ENCODE measurements at places on chromosomes 4 and X. TPM values are rescaled to one million over a fixed set of nuclear protein-coding genes. Genes with fewer than 3 reads are reported as not detected.

Gene CCDC110
- total RNA-seq: not detected

Gene ZFYVE28
- total RNA-seq: 5.1 TPM

Gene AKAP14
- total RNA-seq: not detected

Gene CSAG1
- not detected for total RNA-seq

Gene ARMCX1
- total RNA-seq: 0.20 TPM

Gene CXCL5
- total RNA-seq: not detected

- H3K27me3 ChIP-seq: no peaks in the 10 kb centered on the region
- H3K4me3 ChIP-seq: no peak overlapping the region
- H3K4me1 ChIP-seq: peaks cover 20% of the 10 kb centered on the region
- H3K36me3 ChIP-seq: peaks cover 9% of the 10 kb centered on the region
- H3K27ac ChIP-seq: no peak overlapping the region
Observed at GRCh38 chrX:123876844-123877243, 17.0 kb downstream of the XIAP start.

DNA sequence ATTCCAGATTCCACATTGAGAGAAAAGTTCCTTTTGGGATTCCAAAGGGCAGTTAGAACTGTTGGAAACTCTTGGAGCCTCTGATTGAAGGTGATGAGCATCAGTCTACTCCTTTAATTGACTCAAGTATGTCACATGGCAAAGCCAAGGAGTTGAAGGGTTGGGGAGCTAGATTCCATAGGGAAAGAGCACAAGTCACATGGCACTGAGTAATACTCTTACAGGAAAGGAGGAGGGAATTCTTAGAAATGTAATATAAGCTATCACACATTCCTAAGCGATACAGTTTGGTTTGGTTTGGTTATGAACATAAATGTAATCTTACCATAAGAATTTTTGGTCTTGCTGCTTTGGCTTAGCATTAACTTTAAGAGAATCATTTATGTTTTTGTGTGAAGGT is 15.7 kb downstream of the SPCS3 start:
- H3K36me3 ChIP-seq: peaks cover 19% of the 10 kb centered on the region
- no peak overlapping the region for H3K27ac ChIP-seq
- no peaks in the 10 kb centered on the region for H3K27me3 ChIP-seq
- H3K4me3 ChIP-seq: no peak overlapping the region
- H3K4me1 ChIP-seq: peaks cover 9% of the 10 kb centered on the region

GRCh38 chrX:109840585-109840984 is 107.5 kb upstream of the ACSL4 start:
- H3K27me3 ChIP-seq: no peaks in the 10 kb centered on the region
- peaks cover 5% of the 10 kb centered on the region for H3K4me1 ChIP-seq
- H3K36me3 ChIP-seq: no peaks in the 10 kb centered on the region
- no peak overlapping the region for H3K27ac ChIP-seq
- no peak overlapping the region for H3K4me3 ChIP-seq
- DNase-seq: no peak

- H3K27me3 ChIP-seq: peaks cover 4% of the 10 kb centered on the region
- H3K4me1 ChIP-seq: no peaks in the 10 kb centered on the region
- no peak overlapping the region for H3K4me3 ChIP-seq
- DNase-seq: no peak
Observed at GRCh38 chr4:15253349-15253748, 174.5 kb upstream of the C1QTNF7 start.

DNA sequence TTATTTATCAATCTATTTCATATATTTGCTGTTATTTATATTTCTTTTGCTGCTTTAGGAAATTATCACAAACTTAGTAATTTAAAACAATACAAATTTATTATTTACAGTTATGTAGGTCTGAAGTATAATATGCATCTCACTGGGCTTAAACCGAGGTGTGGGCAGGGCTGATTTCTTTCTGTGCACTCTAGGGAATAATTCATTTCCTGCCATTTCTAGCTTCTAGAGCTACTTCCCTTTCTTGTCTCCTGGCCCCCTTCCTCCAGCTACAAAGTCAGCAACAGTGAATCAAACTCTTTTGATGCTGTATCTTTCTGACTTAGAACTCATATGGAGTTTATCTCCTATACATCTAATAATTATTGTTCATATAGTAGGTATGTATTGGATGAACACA is 303.5 kb upstream of the ARSJ start:
- H3K36me3 ChIP-seq: no peaks in the 10 kb centered on the region
- H3K4me3 ChIP-seq: no peak overlapping the region
- no peak overlapping the region for H3K27ac ChIP-seq

DNA sequence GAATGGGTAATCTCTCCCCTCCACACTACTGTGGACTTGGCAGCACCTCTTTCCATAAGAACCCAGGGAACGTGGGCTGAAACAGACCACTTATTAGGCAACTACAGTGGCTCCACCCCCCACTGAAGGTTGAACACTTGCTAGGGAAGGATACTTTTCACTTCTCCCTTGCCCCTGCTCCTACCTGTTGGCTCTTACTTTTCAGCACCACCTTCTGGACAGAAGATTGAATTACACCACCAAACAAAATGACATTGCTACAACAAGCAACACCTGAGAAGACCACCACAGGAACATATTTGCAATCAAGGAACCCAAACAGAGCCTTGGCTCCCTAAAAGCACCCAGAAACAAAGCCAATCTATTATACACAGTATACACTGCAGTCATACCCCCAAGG is 132.1 kb upstream of the CXCL13 start:
- H3K36me3 ChIP-seq: no peaks in the 10 kb centered on the region
- no peak overlapping the region for H3K4me3 ChIP-seq
- no peak overlapping the region for H3K27ac ChIP-seq

GRCh38 chr4:158750379-158750778 is 18.4 kb upstream of the FNIP2 start:
- no peaks in the 10 kb centered on the region for H3K36me3 ChIP-seq
- H3K27me3 ChIP-seq: peaks cover 13% of the 10 kb centered on the region
- no peak overlapping the region for H3K4me3 ChIP-seq
- no peaks in the 10 kb centered on the region for H3K4me1 ChIP-seq

DNA sequence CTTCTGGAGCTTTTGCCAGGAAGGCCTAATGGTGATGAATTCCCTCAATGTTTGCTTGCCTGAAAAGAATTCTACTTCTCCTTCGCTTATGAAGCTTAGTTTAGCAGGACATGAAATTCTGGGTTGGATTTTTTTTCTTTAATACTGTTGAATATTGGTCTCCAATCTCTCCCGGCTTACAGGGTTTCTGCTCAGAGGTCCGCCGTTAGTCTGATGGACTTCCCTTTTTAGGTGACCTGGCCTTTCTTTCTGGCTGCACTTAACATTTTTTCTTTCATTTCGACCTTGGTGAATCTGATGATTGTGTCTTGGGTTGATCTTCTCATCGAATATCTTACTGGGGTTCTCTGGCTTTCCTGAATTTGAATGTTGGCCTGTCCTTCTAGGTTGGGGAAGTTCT is 17.2 kb upstream of the TMPRSS11A start:
- no peak for DNase-seq
- H3K4me1 ChIP-seq: no peaks in the 10 kb centered on the region
- H3K27ac ChIP-seq: no peak overlapping the region
- H3K36me3 ChIP-seq: no peaks in the 10 kb centered on the region
- H3K4me3 ChIP-seq: no peak overlapping the region

DNA sequence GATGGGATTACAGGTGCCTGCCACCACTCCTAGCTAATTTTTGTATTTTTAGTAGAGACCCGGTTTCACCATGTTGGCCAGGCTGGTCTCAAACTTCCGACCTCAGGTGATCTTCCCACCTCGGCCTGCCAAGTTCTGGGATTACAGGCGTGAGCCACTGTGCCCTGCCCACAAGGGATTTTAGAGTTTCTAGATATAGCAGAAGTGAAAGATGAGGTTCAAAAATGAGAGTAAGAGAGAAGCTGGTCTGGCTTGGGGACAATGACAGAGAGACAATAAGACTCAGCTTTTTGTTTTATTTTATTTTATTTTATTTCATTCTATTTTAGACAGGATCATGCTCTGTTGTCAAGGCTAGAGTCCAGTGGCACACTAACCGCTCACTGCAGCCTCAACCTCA is 30.6 kb downstream of the TRIM61 start:
- no peaks in the 10 kb centered on the region for H3K4me1 ChIP-seq
- H3K27ac ChIP-seq: no peak overlapping the region
- no peaks in the 10 kb centered on the region for H3K36me3 ChIP-seq
- no peak for DNase-seq
- H3K4me3 ChIP-seq: no peak overlapping the region
- peaks cover 8% of the 10 kb centered on the region for H3K27me3 ChIP-seq

DNA sequence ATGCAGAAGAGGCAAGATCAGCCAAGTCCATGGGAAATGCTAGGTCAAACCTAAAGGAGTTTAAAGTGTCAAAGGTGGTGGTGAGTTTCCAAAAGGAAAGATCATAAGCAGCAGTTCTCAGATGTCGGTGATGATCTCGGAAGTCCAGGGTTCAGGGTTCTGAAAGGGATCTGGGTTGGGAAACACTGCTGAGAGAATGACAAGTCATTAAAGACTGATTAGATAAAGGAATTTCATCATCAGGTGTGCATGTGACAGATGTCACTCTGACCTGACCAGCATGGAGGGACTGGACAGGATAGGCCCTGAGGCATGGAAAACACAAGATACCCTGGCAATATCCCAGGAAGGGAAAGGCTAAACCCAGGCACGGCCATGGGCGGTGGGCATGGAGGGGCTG is 195.7 kb upstream of the TBL1X start:
- H3K4me3 ChIP-seq: no peak overlapping the region
- H3K4me1 ChIP-seq: no peaks in the 10 kb centered on the region
- H3K36me3 ChIP-seq: no peaks in the 10 kb centered on the region
- no peak for DNase-seq

DNA sequence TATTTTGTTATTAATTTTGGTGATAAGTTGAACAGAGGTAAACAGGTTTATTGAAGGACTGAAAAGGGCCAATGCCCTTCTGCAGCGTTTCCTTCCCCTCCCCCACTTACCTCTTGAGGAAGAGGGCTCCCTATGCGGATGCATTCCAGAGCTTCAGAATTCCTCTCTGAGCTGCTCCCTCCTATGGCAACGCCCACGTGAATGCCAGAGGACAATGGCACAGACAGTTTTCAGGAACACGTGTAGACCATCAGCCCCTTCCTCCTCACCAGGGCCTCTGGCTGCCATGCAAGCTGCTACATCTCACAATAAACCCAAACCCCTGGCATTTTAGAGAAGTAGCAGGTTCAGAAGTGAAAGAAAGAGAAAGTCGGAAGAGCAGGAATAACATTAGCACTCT is 127.9 kb downstream of the CHRDL1 start:
- no peak overlapping the region for H3K27ac ChIP-seq
- no peaks in the 10 kb centered on the region for H3K4me1 ChIP-seq
- DNase-seq: no peak
- no peaks in the 10 kb centered on the region for H3K27me3 ChIP-seq
- no peak overlapping the region for H3K4me3 ChIP-seq
- no peaks in the 10 kb centered on the region for H3K36me3 ChIP-seq

DNA sequence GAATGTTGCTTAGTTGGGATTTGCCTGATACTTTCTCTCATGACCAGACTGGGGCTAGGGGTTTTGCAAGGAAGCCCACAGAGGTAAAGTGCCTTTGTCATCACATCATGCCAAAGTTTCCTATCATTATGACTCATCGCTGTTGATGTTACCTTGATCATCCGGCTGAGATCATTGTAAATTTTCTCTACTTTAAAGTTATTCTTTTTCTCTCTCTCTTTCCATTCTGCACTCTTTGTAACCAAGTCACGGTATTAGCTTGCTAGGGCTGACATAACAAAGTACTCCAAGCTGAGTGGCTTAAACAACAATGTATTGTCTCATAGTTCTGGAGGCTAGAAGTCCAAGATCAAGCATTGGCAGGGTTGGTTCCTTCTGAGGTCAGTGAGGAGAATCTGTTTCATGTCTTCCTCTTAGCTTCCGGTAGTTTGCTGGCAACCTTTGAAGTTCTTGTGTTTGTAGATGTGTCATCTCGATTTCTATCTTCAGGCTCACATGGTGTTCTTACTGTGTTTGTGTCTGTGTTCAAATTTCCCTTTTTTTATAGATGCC is 113.0 kb downstream of the DTHD1 start:
- H3K36me3 ChIP-seq: no peaks in the 10 kb centered on the region
- H3K27ac ChIP-seq: peak overlapping the region; percentile 97
- peak; percentile 56 for DNase-seq
- H3K4me3 ChIP-seq: peak overlapping the region; percentile 71

Data from activated T-helper 1 cell treated with anti-CD3 and anti-CD28 coated beads, Interleukin-12 subunit alpha, Interleukin-12 subunit beta, Interleukin-2, Interleukin-4 antibody, amounts not matched to agents 30 ng/mL and 10 ng/mL and 1 ng/mL, durations not matched to agents 14 hours and 24 hours and 36 hours (primary cell).